ENCODE measurements at places on chromosomes 12 and 14.

DNA sequence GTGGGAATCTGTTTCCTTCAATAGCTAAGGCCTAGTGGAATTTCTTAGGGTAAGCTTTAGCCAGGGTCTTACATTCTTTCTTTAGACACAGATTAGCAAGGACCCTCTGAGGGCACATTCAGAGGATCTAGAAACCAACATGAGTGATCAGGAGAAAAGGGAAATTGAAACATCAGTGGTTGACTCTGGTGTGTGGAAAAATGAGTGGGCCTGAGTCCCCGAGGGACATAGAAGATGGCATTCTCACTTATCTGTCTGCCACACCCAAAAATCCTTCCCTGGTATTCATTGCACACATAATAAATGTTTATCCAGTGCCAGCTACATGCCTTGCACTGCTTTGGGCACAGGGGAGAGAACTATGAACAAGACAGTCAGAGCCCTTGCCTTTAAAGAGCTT lies 82.9 kb downstream of the SSPN start:
- no peak for DNase-seq

- no peak for DNase-seq
These were observed 2.5 kb downstream of the ANG start for GRCh38 chr14:20690848-20691640.

DNA sequence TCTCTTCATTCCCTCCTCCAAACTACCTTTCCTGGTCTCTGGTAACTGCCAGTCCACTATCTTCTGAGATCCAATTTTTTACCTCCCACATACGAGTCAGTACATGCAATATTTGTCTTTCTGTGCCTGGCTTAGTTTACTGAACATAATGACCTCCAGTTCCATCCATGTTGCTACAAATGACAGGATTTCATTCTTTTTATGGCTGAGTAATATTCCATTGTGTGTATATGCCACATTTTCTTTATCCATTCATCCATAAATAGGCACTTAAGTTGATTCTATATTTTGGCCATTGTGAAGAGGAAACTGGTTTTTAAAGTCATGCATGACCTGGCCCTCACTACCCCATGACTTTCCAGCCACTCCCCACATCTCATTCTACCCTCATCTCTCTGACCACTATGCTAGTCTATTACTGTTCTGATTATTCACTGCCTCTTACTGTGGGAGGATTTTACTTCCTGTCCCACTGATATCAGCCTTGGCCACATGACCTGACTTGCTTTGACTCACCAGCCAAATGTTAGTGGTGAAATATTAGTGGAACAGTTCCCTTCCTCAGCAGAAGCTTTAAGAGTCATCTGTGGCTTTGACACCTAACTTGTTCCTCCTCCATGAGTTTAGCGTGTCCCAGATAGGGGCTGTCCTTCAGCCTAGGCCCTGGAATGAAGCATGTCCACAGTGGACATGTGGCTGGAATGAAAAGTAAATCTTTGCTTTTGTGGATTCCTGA lies 52.2 kb downstream of the GOLGA5 start:
- no peak for DNase-seq

DNA sequence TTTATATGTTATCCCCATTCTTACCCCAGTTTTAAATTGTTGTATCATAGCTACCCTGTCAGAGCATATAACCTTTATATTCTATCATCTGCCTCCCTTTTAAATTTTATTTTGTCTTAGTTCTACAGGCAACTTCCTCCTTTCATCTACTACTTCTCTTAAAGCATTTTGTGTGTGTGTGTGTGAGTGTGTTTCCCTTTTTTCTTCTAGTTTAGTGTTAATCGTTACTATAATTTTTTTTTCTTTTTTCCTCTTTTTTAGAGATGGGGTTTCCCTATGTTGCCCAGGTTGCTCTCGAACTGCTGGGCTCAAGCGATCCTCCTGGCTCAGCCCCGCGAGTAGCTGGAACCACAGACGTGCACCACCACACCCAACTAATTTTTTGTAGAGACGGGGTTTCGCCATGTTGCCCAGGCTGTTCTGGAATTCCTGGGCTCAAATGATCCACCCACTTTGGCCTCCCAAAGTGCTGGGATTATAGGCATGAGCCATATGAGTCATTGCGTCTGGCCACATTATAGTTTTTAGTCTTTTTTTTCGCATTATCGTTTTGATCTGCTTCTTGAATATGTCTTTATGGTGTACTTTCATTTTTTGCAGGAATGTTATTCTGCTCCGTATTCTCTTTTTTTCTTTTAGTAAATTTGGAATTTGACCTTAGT lies 33.1 kb upstream of the FBXO34 start:
- DNase-seq: no peak

DNA sequence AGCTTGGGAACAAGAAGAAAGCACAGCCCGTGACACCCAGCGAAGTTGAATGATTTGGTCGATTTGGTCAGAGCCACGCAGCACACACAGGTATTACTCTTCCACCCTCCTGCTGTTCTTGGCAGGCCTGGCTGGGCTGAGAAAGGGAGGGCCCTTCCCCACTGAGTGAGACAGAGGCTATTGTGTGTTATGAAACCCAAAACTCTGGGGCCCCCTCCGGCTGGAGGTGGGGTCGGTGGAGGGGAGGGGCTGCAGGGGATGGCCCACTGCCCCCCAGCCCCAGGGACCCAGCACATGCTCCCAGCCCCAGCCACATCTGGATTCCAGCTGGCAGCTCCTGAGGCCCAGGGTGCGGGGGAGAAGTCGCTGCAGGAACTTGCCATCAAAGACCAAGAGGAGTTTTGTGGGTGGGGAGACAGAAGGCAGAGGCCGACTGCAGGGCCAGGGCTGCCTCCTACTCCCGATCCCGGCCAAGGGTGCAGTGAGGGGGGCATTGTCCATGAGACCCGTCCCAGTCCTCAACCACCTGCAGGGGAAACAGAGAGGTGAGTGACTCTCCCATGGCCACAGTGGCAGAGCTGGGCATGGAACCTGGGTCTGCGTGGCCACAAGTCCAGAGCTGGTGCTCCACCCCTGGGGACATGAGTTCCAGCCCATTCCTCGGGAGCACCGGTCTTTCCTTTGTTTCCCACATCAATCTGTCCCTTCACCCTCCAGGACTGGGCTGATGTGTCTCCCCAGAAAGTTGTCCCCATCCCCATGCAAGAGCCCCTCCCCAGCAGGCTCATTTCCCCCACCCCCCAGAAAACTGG lies 8.7 kb downstream of the TMEM119 start:
- DNase-seq: no peak

DNA sequence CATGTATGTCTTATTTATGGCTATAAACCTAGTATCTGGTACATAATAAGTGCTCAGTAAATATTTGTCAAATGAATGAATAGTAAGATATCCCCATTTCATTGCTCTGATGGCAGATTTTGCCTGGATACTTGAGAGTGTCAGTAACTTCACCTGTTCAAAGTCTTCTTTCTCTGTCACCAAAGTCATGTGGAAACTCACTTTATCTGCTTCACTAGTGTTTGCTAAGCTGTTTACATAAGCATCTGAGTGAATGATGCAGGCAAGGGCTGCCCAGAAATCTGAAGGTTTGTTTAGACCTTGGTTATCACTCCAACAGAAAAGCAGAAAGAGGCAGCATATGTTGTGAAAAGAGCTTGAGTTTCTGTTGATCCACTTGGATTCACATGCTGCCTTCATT lies 4.3 kb downstream of the OR4E1 start:
- no peak for DNase-seq

DNA sequence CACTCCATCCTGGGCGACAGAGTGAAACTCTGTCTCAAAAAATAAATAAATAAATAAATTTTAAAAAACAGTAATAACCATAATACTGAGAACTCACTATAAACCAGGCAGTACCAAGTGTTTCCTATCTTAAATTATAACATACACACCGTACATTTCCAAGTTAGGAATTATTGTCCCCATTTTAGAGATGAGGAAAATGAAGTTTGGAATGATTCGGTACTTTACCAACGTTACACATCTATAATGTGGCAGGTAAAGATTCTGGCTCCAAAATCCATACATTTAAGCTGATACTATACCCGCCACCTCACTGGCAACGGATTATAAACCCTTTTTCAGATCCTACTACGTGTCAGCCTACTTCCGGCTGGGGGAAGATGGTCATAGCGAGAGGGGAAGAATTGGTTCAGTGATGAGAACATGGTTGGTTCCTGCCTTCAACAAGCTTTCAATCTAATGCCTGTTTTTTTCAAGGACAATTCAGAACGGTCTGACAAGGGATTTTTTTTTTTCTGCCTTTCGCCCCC lies 105.9 kb upstream of the ATF7IP start:
- DNase-seq: no peak

DNA sequence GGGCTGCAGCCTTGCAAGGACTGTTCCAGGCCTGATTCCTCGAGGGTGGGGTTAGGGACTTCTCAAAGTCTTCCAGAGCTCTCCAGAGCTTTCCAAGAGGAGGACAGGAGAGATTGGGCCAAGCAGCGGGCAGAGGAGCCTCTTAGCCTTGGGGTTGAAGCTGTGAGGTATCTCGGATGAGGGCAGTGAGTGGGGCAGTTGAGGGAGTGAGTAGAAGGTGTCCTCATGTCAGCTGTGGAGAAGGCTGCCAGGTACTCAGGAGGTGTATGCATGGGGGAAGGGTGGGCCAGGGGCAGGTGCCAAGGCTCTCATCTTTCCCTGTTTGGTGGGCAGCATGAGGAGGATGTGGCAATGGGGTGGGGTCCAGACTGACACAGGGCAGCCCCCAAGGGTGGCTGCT lies 7.7 kb downstream of the KRT83 start:
- DNase-seq: no peak

GRCh38 chr12:40953076-40953475 lies 235.0 kb upstream of the PDZRN4 start:
- DNase-seq: no peak

- no peak for DNase-seq
These were observed 38.1 kb upstream of the CDK17 start for GRCh38 chr12:96438330-96438729.

DNA sequence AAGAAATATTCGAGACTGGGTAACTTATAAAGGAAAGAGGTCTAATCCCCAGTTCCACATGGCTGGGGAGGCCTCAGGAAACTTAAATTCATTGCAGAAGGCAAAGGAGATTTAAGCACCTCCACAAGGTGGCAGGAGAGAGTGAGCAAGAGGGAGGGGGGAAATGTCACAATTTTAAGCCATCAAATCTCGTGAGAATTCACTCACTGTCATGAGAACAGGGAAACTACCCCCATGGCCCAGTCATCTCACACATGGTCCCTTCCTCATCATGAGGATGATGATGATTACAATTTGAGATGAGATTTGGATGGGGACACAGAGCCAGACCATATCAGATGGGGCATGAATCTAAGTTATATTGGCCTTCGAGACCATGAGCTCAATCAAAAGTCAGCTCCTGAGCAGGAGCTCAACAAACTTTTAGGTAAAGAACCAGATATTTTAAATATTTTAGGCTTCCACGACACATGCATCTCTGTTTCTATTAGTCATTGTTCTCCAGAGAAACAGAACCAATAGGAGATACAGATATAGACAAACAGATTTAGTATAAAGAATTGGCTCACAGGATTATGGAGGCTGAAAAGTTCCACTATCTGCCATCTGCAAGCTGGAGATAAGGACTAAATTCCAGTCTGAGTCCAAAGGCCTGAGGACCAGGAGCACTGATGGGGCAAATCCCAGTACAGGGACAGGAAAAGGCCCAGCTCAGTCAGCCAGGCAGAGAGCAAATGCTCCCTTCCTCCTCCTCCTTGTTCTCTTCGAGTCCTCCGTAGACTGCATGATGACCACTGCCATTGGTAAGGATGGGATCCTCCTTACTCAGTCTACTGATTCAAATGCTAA lies 24.9 kb downstream of the DGLUCY start:
- no peak for DNase-seq

GRCh38 chr12:6839482-6840201 lies 1.1 kb upstream of the GNB3 start:
- DNase-seq: peak; percentile 87

GRCh38 chr12:94100211-94100627 lies 48.2 kb upstream of the PLXNC1 start:
- no peak for DNase-seq

DNA sequence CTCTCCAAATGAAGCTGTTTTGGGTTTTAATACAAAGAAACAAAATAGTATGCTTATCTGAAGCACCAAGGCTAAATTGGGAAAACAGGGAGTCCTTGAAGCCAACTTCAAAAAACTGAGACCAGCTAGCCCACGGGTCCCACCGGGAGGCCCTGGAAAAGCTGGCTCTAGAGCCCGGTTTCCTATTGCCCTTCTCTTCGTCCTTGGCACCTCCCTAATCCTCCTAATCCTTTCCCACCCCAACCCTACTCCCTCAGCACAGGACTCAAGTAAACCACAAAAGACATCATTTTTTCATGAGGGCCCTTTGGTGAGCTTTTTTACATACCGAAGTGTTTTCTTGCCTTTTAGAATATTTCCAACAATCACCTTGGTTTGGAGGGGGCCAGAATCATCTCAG lies 11.3 kb downstream of the LRRC74A start:
- DNase-seq: no peak

DNA sequence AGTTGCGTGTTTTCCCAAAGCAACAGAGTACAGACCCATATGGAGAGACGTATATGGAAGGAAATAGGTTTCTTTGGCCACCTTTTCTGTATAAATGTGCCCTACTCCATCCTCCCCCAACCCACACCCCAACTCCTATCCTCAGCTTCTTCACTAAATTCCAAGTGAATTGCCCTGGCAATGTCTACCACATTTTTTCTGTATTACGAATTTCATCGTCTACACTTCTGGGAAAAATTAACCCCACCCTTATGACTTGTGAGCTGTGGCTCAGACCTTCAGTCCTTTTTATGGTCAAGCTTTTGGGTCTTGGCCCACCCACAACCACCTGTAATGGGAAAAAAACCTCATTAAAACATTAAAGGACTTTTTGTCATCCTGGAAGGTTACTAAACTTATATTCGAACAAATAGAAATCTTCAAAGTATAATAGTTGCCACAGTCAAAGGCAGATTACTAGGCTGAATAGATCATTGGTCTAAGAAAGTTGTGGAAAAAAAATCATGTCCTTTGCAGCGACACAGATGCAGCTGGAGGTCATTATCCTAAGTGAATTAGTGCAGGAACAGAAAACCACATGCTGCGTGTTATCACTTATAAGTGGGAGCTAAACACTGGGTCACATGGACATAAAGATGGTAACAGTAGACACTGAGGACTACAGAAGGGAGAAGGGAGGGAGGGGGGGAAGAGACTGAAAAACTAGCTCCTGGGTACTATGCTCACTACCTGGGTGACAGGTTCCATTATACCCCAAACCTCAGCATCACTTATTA lies 15.7 kb upstream of the NFKBIA start:
- no peak for DNase-seq

GRCh38 chr12:43579206-43579605 lies 27.2 kb upstream of the ADAMTS20 start:
- no peak for DNase-seq

- no peak for DNase-seq
These were observed 7.5 kb upstream of the LHX5 start for GRCh38 chr12:113479216-113479589.

DNA sequence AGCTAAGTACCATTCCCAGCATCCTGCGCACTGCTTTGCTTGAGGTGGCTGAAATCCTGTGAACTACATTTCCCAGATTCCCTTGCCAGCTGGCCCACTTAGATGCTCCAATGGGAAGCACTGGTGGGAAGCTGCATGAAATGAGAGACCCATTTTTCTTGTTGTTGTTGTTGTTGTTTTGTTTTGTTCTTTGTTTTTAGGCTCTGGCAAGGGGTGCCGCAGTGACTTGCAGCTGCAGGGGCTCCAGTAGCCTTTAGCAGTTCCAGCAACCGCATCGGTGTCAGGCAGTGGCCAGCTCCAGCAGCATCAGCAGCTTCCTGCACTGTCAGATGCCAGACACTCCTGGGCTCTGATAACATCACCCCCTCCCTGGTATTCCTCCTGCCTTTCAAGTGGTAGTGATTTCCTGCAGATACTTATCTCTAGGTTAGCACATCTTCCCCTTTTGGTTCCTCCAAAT lies 8.8 kb upstream of the EGLN3 start:
- peak; percentile 19 for DNase-seq

GRCh38 chr12:91620992-91621391 lies 438.4 kb upstream of the DCN start:
- DNase-seq: no peak
